ENCODE measurements at places on chromosomes 5 and 9.

DNA sequence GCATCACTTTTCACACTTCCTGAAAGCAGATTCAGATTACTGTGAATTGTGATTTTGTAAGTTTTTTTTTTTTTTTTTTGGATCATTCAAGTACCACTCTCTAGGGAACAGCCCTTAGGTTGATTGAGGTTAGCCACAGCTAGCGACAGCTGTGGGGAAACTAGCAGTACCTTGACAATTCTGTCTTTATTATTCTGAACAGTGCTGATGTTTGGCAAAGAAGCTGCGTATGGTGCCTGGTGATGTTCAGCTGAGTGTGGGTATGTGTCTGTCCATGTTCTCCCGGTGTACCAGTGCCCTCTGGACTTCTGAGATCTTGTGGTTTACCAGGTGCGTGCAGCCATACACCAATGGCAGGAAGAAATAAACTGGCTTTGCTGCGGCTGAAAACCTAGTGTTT is 117.3 kb upstream of the PLPPR1 start:
- DNase-seq: no peak

- no peak for DNase-seq
These were observed 138.8 kb downstream of the DROSHA start for GRCh38 chr5:31393126-31393525.

- DNase-seq: no peak
These were observed 37.3 kb upstream of the PITX1 start for GRCh38 chr5:135071311-135071710.

DNA sequence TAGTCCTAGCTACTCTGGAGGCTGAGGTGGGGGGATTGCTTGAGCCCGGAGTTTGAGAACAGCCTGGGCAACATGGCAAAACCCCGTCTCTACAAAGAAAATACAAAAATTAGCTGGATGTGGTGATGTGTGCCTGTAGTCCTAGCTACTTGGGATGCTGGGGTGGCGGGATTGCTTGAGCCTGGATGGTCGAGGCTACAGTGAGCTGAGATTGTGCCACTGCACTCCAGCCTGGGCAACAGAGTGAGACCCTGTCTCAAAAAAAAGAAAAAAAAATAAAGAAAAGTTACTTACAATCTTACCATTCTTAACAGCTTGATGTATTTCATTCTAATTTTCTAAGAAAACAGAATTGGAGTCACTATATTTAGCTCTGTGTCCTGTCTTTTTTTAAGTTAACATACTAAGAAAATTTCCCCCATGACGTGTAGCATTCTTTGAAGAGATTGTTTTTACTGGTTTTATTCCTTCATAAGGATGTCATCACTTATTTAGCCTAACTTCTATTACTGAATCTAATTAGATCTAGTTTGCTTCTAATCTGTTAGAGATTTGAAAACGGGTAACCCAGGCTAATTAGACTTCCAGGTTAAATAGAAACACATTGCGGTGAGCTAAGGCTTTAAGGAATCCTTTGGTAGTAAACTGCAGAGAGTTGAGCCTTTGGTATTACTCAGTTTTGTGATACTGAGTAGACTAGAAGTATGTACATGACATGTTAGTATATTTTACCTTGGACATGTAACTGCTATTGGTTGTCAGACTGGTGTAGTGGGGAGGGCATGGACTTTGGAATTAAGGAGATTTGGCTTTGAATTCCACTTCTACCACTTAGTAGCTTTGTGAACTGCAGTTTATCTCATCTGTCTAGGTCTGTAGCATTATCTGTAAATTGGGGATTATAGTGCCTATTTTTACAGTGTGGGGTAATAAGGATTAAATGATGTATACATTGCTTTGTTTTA is 24.0 kb downstream of the HSPA4 start:
- DNase-seq: no peak

DNA sequence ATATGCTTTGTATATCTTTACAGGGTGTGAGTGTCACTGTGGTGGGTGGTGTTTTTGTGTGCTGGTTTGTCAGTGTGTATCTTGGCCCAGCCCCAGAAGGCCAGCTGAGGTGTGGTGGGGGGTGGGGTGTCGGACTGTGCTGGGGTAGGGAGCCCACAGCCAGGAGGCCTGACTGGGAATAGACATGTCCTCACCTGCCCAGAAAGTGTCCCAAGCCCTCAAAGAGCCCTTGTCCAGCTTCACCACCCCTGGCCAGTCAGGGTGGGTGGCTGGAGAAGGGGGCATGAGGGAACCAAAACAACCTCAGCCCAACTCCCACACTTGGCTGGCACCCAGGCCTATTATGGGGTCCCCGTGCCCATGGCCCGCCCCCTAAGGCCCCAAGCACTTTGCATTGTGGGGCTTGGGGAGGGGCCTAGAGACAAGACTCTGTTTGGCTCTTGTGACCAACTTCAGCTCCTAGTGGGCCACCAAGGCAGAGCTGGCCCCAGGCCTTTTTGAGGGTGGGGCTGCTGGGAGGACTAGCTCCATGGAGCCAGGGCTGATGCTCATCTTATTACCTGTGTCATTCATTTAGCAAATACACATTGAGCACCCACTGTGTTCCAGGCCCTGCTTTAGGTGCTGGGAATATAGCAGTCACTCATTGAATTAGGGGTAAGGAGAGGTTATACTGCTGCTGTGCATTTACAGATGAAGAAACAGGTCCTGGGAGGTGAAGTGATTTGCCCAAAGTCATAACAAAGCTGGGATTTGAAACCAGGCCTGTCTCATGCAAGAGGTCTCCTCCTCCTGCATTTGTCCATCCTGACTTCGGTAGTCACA is 56.2 kb upstream of the PSD2 start:
- DNase-seq: no peak

GRCh38 chr5:157618191-157618765 is 34.0 kb downstream of the SOX30 start:
- no peak for DNase-seq

GRCh38 chr5:130155345-130156011 is 251.2 kb downstream of the CHSY3 start:
- no peak for DNase-seq

DNA sequence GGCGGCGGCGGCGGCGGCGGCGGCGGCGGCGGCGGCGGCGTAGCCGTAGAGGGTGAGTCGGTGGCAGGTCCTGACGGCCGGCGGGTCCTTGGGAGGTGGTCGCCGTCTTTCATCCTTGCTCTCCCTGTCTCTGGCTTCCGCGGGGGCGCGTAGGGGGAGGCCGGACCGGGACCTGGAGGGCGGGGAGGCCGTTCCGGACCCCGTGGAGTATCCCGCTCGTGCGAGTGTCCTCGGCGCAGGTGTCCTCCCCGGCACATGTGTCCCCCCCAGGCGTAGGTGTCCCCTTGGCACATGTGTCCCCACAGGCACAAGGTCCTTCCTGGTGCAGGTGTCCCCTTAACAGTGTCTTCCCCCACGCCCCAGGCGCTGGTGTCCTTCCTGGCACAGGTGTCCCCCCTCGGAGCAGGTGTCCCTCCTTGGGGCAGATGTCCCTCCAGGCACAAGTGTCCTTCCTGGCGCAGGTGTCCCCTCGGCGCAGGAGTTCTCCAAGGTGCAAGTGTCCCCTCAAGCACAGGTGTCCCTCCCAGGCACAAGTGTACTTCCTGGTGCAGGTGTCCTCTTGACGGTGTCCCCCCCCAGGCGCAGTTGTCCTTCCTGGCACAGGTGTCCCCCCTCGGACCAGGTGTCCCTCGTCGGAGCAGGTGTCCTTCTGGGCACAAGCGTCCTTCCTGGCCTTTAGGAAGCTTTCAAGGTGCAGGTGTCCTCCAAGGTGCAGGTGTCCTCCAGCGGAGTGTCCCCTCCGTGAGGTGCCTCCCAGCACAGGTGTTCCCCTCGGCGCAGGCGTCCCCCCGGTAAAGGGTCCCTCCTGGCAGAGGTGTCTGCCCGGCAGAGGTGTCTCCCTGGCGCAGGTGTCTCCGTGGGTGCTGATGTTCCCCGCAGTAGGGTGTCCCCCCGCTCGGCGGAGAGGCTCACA is 519 bp downstream of the EXOC3 start:
- DNase-seq: no peak

GRCh38 chr9:95736370-95736769 is 139.1 kb upstream of the ERCC6L2 start:
- DNase-seq: no peak

DNA sequence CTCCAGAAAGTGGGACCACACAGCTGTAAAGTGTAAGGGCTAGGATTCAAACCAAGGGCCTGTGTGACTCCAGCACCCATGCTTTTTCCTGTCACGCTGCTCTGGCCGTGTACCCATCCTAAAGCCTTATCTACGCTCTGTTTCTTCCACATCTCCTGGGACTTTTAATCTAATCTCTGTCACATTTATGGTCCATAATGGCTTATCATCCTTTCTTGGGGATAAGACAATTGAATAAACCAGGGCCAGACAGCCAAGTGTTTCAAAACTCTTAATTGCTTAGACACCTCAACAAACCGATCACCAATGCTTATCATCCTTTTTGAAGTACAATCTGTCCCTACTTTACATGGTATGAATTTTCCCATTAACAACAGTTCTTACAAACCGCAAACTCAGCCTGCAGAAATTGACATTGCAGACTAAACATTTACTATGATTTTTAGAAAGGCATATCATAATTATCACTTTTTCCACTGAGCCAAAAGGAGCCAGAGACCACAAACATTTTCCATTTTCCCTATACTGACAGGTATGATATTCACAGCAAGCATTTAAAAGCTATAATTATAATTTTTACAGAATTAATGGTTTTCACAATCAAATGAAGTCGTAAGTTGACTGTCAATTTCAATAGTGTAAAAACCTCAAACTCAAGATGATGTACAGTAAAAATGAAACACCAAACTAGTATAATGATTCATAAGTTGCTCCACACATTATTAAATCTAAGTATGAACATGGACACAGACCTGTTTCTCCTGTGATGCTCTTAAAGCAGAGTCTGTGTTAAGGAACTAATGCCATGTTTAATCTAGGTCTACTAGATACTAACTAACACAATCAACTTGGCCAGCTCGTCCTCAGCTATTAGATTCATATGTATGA is 99.5 kb downstream of the FBXW11 start:
- no peak for DNase-seq

DNA sequence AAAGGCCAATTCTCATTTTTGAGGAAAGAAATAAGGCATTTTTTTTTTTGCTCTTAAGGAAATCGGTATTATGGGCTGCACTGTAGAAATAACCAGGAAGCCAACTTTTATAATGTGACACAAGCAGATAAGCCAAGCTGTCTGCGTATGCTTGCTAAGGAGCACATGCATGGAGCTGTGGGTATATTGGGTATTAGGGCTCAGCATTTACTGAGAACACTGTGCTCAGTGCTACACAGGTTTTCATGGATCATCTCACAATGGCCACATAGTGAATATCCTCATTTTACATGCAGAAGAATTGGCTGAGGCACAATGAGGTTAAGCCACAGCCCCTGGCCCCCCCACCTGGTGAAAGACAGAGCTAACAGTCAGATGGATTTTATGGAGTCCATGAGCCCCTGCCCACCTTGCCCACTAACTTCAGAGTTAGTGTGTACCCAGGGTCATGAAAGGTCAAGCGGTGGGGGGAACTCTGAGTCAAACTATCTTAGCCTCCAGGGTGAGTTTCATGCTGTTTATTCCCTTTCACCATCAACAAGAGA is 204.8 kb downstream of the SPATA31A6 start:
- DNase-seq: no peak

Data from GDM1 (cell line).